Coronary artery (tissue), 2 donors: ENCODE measurements at places on chromosomes 5 and 9.

- DNase-seq, result no peak
Observed at GRCh38 chr5:56278335-56278753, 45.2 kb upstream of the ANKRD55 start.

DNA sequence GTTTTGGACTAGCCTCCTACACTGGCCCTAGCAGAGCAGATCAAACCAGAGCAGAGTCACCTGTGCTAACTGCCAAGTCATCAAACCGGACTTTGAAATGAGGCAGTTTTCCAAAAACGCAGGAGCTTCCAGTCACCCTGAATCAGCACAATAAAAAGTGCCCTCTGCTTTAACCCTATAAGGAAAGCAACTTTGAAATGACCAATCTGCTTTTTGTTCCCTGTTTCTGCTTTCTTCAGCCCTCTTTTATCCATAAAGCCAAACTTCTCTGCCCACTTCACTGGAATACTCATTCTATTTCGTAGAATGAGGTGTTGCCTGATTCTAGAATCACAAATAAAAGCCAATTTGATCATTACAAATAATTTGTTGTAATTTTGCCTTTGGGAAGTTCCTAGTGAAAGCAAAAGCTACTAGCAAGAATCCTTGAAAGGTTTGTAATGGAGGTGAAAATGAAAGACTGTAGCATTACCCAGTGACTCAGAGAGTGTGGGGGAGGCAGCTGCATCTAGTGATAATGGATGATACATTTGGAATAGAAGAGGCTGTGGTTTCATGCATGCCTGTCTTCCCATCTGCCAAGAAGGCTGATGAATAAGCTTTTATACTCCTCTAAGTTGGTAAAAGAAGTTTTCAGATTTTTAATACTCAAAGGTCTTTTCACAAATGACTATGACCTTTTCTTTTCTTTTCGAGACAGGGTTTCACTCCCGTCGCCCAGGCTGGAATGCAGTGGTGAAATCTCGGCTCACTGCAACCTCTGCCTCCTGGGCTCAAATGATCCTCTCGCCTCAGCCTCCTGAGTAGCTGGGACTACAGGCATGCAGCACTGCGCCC, 14.9 kb downstream of the SPAAR start:
- no peak for DNase-seq

DNA sequence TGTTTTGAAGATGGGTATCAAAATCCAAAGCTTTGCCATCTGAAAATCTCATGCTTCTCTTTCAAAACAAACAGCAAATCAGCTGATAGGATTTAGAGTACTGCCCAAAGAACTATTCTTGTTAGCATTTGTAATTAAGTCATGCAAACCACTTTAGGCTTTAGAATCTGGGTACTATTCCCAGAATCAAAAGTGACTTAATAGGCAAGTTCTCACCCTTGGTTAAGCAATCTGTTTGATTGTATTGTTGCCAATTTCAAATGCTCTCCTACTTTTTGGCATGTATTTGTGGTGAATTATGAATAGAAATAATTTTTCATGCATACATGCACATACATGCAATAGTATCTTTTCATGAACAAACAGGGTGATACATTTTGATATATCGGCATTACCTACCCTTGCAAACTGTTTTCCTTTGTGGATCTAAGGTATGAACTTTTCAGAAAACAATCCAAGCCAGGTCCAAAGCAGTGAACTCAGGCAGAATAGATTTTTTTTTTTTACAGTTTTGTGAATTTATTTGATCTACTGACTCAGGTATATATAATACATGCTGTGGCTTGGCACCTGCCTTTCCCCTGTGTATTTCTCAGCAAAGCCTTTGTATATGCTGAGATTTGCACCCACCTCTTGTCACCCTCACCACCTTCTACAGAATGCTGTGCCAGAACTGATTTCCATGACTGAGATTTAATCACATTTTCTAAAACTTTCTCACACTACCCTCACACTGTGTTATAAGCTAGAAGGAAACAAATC, 9.0 kb downstream of the IL33 start:
- DNase-seq, result no peak

GRCh38 chr5:110630350-110630749, 96.1 kb downstream of the TMEM232 start:
- DNase-seq, result no peak

DNA sequence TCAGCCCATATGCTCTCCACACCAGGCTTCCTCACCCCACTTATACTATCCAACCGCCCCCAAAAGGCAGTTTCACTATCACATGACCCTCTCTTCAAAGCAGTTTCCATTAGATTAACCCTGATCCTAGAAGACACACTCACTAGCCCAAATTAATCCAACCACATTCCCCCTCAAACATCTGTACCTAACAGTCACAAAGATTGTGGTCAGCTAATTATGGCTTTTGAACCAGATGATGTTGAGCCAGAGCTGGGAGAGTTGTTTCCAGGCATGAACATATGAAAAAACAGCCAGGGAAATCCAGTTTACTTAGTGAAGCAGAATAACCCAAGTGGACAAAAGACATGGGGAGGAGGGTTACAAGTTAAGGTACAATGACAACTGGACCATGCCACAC, 131.2 kb downstream of the SPOCK1 start:
- DNase-seq, result no peak

DNA sequence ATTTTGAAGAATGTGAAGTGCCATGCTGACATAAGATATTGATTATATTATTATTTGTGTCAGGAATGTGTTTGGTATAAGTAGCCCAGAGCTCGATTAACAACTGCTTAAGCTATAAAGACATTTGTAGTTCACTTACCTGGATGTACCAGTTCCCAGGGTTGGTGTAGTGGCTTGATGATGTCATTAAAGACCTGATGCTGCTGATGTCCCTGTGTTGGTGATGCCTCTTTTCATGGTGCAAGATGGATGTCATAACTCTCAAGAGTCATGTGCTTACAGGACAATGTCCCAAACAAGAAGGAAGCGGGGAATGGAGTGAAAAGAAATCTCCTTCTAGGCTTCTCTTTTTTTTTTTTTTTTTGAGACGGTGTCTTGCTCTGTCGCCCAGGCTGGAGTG, 11.5 kb upstream of the GDNF start:
- DNase-seq, result no peak

GRCh38 chr5:10091701-10092100, 158.0 kb downstream of the ATPSCKMT start:
- no peak for DNase-seq

DNA sequence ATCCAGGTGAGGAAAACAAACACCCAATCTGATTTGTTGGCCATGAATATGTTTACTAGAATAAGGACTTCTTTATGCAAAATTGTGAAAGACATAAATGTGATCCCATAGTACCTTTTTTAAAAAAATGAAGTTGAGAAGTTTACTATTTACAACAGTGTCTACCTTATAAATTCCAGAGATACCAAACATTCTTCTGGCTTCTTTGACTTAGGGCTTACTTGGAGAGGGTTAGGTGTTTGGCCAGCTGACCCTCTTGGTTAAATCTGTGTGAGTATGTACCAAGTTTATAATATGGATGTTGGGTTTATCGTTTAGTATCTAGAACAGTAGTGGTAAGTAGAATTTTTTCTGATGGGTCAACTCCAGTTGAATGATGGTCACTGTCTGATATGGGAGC, 212.3 kb downstream of the DOCK8 start:
- no peak for DNase-seq

GRCh38 chr9:93218161-93218560, 34.2 kb downstream of the WNK2 start:
- DNase-seq, result no peak

- DNase-seq, result peak; percentile 55
Observed at GRCh38 chr9:124522121-124523098, 15.2 kb upstream of the NR5A1 start.

DNA sequence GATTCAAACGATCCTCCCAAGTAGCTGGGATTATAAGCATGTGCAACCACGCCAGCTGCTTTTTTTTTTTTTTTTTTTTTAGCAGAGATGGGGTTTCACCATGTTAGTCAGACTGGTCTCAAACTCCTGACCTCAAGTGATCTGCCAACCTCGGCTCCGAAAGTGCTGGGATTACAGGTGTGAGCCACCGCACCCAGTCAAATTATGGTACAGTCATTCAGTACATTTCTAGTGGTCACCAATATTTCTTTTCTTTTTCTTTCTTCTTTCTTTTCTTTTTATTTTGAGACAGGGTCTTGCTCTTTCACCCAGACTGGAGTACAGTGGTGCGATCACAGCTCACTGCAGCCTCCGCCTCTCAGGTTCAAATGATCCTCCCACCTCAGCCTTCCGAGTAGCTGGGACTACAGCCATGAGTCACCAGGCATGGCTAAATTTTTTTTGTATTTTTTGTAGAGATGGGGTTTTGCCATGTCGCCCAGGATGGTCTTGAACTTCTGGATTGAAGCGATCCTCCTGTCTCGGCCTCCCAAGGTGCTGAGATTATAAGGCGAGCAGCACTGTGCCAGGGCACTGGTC, 25.4 kb upstream of the DCP2 start:
- DNase-seq, result no peak

DNA sequence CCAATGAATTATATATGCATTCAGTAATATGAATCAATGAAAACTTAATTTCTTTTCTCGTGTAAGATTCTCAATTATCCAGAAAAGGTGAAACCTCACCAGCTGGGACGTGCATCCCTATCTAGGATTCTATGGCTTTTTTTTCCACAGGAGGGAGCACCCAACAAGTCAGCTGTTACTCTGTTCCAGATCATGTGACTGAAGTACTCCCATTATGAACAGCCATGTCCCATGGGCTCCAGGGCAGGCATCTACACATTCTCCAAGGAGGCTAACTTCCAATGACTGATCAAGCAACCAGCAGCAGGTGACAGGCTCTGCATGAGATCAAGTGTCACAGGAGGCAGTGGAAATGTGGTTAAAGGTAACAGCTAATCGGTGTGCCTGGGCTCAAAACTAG, 118.8 kb downstream of the ELAVL2 start:
- DNase-seq, result no peak

GRCh38 chr9:3508521-3509291, 17.1 kb downstream of the RFX3 start:
- no peak for DNase-seq

- DNase-seq, result no peak
Observed at GRCh38 chr5:141737535-141737934, 55.5 kb upstream of the ARAP3 start.

DNA sequence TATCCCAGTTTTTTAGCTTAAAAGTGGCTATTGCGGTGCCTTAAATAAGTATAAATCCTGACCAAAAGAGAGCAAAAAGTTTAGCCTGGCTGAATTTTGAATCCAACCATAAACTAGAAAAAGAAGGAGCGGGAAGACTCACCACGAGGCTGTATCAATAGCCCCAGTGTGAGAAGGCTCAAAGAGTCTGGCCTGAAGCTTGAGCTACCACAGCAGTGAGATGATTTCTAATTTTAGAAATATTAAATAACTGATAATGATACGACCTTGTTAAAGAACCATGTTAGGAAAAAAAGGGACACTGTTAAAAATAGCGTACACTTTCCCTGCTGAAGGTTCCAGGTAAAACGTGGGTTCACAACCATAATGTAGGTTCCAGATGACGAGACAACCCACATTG, 134.1 kb upstream of the ZNF462 start:
- no peak for DNase-seq

DNA sequence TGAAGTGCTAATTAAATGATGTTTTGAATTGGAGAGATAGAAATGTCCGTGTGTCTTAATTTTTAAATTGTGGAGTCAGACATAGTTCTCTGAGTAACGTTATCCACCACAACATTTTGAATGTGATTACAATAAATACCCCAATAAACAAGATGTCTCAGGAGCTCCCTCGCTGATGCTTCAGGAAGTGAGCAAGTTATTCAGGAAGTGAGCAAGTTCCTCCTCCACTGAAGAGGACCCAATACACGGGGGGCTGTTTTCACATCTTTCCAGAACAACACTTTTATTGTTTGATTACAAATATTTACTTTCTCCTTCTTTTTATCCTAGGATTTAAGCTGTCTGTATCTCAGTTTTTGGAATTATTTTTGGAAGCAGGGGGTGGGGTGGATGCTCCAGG, 363.8 kb downstream of the LRRC70 start:
- DNase-seq, result no peak

- no peak for DNase-seq
Observed at GRCh38 chr9:22389271-22389670, 57.4 kb upstream of the DMRTA1 start.

DNA sequence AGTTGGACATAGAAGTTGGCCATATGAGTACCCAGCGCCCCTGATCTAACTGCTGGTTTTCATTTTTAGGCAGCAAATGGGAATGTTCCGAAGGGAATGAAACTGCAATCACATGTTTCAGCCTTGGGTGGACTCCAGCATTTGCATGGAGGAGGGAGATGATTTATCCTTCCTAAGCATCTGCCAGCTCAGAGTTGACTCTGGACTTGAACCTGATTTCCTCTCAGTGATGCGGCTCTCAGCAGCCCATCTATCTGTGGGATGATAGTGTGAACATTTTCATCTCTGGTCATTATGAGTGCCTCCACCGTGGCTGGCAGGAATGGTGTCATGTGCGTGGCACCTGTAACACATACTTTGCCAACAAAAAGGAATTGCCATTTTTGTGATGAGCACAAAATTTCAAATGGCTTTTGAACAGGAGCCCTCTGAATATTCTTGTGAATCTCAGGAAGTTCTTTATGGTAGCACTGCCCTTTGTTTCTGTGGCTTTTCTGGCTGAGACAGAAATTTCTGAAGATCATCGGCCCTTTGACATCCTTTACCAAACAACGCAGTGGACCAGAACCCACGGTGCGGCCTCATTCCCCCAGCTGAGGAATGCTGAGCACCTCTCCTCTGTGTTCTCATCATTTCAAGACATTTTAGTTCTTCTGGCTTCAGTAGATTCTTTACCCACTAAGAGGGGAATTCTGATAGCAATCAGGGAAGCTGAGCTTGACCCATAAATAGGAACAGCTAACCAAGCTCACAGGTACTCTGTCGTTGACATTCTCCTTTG, 28.5 kb downstream of the FUBP3 start:
- DNase-seq, result no peak

DNA sequence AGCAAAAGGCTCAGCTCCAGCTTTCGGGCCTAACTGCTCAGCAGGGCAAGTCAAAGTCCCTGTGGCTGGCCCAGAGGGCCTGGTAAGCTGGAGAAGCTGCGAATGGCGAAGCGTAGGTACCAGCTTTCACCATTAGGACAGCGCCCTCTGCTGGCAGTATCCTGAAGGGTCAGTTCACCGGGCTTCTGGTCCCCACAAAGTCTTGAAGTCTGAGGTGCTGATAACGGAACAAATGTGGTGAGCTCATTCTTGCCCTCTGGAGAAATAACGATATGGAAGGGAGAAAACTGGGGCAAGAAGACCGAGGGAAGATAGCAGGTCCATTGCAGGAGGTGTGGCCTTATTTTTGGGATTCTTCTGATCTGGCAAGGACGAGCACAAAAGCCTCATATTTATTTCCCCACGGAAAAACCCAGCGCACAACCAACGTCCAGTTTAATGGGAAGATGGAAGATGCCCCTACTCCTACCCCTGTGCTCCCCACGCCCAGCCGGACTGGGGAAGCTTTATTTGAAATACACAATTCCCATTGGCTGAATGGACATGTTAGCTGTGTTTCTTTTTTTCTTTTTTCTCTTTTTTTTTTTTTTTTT, 7.2 kb downstream of the SOWAHA start:
- DNase-seq, result peak; percentile 91

- no peak for DNase-seq
Observed at GRCh38 chr5:90015584-90016018, 394.0 kb downstream of the CETN3 start.

DNA sequence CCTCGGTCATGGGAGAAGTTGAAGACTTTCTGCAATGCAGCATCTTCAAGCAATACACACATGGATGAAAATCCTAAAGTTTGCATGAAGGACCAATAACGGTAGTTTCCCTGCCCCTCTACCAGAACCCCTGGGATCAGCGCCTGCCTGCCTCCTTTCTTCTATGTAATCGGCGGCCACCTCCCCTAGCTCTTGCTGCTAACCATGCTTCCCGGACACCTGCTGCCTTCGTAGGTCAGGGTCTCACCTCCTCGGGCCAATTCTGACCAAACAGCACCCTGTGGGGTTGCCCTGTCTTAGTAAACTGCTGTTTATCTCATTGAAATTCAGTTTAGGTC, 388 bp upstream of the MED10 start:
- no peak for DNase-seq
